ENCODE measurements at places on chromosomes 7 and 10.

DNA sequence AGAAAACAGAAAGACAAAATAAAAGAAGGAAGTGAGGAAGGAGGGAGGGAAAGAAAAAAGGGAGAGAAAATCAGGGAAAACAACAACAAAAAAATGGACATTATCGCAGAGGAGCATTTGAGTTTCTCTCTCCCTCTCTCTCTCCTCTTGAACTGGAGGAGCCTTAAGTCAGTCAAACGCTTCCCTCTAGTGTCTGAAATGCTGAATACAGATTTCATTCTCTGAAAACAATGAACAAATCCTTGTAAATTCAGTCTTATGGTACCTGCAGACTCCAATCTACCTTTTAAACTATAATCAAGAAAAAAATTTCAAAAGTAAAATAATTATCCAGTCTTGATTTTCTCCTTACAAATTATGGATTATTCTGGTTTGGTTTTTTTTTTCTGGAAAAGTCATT lies 89.2 kb upstream of the PFKP start:
- DNase-seq: no peak

DNA sequence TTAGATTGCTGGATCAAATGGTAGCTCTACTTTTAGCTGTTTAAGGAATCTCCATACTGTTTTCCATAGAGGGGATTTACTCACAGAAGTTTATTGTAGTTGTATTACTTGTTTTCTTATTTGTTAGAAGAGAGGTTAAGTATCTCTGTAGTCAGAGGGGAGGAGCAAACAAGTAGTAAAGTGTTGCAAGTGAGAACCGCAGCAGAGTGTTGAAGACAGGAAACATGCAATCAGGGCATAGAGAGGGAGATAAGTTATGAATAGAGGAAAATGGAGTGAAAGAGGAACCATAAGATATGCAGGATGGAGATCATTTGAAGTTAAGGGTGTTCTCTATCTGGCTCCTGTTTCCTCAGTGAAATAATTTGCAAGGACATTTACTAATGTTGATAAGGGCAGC lies 331.4 kb upstream of the TMEM229A start:
- DNase-seq: no peak

DNA sequence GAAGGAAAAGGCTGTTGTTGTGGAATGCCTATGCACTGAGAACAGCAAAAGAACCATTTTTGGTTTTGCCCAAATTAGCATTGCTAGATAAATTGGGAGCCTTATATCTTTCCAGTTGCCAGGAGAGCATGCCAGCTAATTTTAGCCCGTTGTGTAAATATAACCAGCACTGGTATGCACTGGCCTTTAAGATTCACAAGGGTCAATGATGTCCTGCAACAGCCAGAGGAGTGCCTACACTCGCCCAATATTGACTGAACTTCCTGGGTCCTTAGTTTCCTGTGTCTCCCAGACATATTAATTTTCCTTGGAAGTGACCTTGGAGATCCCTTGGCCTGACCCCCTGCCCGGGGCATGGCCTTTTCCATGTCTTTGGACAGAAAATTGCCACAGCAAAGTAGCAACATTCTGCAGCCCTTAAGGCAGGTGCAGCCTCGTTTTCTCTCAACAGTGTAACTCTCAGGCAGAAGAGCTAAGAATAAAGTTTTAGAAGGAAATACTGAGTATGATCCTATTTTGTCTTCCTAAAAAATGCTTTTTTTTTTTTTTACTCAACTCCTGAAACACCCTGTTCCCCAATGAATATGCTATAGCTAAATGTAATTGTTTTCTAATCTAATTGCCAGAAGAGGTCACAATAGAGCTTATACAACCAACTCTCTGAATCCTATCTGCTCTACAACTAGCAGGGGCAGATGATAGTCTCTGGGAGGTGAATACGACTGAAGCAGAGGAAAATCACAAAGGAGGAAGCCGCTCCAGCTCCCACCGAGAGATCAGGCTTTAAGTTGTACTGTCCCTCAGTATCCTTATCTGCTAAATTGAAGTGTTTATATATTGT lies 131.9 kb upstream of the PCGF5 start:
- no peak for DNase-seq

GRCh38 chr7:38880454-38880853 lies 28.5 kb downstream of the VPS41 start:
- DNase-seq: no peak

- DNase-seq: no peak
Measured at GRCh38 chr10:12027539-12027938, 15.1 kb downstream of the UPF2 start.

- no peak for DNase-seq
Measured at GRCh38 chr10:61620506-61620905, 42.2 kb upstream of the CABCOCO1 start.

DNA sequence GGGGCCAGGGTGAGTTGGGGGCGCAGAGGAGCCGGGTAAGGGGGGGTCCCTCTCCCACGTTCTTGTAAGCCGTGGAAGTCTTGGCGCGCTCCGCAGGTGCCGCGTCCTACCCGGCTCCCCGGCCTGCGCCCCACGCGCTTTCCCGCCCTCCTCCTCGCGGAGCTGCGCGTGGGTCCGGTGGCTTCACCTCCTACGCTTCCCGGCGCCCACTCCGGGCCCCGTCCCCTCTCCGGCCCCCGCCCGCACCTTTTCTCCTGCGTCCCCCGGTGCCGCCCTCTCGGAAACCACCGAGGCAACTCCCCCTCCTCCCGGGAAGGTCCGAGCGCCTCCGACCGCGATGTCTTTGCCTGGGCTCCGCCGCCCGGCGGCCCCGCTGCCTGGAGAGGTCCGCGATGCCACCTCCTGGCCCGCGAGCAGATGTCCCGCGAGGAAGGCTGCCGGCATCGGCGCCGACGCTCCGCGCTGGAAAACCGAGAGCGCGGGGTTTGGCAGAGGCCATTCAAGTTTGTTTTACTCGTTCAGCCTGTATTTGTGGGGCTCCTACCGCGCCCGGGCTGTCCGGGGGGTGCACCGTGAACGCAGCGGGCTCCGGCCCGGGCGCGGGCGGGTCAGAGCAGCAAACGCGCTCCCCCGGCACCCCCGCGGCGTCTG lies 2.4 kb upstream of the NKX6-2 start:
- DNase-seq: no peak

DNA sequence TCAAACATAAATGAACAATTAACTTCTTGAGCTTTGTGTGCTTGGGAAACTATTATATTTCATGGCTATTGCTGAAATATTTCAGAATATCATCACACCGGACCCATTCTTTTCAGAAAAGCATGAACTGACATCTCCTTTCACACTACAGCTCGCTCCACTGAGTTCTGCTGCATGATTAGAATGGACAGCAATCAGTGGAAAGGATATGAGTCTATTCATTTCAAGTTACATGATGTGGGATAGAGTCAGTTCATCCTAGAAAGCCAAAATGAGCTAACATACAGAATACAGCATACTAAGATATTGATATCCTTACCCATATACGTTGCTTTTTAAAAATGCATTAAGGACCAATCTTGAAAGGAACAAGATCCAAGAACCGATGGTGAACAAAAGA lies 1.1 kb upstream of the FAM53B start:
- DNase-seq: no peak

GRCh38 chr7:98685541-98685940 lies 68.5 kb downstream of the NPTX2 start:
- DNase-seq: no peak

GRCh38 chr7:148772297-148773089 lies 73.8 kb downstream of the CUL1 start:
- DNase-seq: no peak

DNA sequence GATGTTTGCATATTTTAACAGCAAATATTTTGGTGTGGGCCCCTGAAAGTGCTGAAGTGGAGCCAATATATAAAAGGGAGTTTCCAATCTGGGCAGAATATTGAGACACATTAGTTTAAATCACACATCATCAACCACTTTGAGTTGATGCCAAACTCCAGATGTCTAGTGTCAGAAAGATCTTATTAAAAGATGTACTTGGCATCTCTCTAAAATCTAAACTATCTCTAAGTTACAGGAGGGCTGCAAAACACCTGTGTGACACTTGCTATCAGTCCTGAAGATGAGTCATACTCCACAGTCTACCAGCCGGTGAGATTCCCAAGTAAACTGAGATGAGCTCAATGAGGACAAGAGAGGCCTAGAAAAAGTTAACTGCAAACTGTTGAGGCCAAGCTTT lies 11.4 kb downstream of the JAZF1 start:
- DNase-seq: no peak

- DNase-seq: no peak
Measured at GRCh38 chr10:109919220-109919619, 4.1 kb downstream of the XPNPEP1 start.

GRCh38 chr7:143295870-143296269 lies 7.7 kb downstream of the CASP2 start:
- DNase-seq: no peak

DNA sequence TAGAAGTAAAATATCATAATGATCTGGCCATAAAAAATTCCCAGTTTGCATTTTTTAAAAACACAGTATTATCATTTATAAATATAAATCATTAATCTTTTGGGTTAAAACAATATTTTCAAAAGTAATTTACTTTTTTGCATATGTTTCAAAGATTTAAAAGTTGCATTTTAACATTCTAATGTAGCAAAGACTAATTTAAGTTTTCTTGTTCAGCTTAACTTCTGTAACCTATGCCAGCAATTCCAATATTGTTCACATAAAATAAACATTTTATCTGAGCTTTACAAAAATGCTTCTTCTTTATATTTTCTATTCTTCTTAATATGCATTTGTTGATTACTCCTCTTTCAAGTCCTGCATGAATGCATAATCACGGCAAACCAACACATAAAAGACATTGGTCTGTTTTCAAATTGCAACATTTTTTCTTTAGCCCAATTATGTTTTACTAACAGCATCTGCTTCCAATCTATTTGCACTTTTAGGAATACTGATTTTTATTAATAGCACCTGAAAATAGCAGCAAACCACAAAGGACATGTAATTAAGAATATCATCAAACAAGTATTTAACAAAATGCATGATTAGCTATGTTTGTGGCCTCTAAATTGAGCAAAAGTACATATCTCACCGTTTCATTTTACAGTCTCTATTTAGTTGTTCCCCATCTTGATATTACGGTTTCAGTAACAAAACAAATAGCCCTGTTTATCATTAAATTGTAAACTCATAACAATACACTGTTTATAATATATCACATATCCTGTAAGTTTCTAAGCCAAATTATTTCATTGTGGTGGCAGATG lies 286.9 kb upstream of the NFE2L3 start:
- DNase-seq: no peak

DNA sequence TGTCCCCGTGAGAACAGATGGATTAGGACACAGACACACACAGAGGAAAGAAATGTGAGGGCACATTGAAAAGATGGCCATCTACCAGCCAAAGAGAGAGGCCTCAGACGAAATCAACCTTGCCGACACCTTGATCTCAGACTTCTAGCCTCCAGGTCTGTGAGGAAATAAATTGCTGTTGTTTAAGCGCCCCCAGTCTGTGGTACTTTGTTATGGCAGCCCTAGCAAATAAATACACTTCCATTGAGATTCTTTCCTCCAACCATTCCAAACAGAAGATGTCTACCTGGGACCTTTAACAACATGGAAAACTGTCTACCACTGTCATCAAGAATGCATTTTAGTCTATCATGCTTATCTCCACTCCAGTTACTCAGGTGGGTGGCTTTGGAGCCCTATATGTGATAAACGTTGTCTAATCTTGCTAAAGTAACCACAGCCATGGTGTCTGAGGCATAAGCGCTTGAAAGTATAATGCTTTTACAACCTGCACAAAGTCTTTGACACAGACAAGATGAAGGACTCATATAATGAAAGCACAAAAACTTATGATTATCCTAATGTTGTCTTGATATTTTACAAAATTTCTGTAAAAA lies 244.3 kb downstream of the MTERF1 start:
- no peak for DNase-seq

DNA sequence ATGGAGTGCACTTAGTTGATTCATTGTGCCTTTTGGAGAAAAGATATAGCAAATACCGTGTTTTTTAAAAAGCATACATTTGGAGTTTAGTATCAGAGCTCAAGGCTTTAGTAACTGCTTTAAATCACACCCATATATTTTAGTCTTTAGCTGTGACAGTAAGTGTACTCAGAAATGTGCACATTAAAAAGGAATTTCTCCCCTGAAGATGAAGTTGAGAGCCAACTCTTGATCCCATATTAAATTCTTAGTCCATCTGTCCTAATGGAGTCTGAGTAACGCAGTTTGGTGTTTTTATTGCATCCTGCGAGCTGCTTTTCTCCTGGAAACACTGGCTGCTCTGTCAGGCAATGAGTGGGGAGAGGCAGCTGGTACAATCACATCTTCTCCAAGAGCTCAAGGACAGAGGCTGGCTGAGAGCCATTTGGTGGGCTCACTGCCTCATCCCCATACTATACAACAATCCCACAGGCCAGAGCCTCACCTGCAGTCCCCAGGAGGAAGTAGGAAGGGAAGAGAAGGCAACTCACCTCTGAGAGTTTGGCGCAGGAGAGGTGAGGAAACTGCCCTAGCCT lies 473.6 kb upstream of the C7orf33 start:
- no peak for DNase-seq

GRCh38 chr7:74309181-74309580 lies 20.0 kb downstream of the CLIP2 start:
- DNase-seq: no peak

DNA sequence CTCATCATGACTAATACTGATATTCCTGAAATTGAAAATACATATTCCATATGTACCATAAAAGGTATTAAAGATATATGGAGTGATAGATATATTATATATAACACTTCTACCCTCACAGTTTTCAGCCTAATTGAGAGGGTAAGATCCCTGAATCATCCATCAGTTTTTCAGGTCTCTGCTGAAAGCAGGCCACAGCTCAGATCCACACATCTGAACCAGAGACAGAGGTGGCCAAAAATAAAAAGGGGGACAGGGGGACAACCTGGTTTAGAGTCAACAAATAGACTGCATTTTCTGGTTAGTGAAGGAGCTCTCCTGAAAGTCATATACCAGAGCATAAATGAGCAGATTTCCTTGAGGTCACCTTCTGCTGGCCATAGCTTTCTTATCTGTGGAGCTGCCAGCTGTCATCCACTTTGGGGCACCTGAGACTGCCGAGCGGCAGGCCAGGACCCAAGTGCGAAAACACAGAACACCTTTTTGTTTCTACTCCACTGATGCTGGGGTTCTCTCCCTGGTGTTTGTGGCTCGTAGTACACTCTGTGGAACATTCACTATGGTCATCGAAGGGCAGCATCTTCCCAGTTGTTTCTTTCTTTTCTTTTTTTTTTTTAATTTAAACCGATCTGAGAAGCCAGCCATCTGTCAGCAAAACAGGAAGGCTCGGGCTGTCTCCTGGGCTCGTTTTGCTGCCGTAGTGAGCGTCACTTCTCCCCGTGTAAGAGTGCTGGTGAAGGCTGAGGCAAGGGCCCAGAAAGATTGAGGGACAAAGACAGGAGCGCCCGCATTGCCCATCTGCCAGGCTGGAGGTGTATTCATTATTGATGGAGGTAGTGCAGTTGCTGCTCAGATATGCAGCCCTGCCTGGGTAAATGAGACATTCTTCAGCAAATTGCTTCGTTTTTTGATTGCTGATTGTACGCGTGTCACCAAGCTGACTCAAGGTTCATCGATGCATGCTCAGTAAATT lies 13.5 kb downstream of the IKZF1 start:
- DNase-seq: no peak

All from activated T-helper 9 cell treated with anti-CD3 and anti-CD28 coated beads, Interleukin-2, amount 50 U/mL, for 16 hours (primary cell).